Karpas-422 (cell line): ENCODE measurements at places on chromosomes 16 and 17. TPM values are rescaled to one million over a fixed set of nuclear protein-coding genes. Genes with fewer than 3 reads are reported as not detected.

DNA sequence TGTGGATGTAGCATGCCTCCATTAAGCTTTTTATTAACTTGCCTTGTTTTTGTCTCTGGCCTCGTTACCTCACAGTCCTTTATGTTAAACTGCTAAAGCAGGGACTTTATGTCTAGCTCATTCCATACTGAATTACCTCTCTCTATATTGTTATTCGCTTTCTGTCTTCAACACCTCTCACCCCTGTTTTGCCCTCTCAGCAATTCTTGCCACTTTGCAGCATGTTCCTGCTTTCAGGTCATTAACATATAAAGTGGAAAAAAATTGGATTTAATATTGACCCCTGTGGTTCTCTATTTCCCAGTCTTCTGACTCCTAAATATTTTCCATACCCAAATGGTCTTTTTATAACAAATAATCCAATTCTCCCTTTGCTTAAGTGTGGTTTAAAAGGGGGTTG lies 810.4 kb upstream of the KIF2B start:
- DNase-seq: no peak
- H3K27me3 ChIP-seq: no peaks in the 10 kb centered on the region
- no peaks in the 10 kb centered on the region for H3K36me3 ChIP-seq
- no peak overlapping the region for H3K4me3 ChIP-seq
- H3K27ac ChIP-seq: no peak overlapping the region
- H3K4me1 ChIP-seq: no peaks in the 10 kb centered on the region

The FOXF1 gene
- not detected in 2 replicates for total RNA-seq

DNA sequence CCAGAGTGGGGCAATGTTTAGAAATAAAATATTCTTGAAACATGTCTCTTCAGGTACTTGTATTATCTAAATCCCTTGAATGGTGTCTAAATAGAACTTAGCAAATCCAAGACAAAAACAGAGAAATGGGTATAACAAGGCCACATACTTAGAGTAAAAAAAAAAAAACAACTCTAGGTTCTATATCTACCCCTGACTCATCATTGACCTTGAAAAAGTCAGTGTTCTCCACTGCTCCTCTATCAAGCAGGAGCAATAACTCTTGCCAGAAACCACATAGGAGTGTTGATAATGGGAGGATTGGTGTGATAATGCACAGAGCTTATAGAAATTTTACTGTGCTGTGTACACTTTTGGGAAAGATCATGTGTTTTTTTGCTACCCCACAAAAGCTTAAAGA lies 296.6 kb upstream of the PMFBP1 start:
- H3K27me3 ChIP-seq: no peaks in the 10 kb centered on the region
- no peaks in the 10 kb centered on the region for H3K36me3 ChIP-seq
- no peak overlapping the region for H3K4me3 ChIP-seq
- no peak overlapping the region for H3K27ac ChIP-seq

DNA sequence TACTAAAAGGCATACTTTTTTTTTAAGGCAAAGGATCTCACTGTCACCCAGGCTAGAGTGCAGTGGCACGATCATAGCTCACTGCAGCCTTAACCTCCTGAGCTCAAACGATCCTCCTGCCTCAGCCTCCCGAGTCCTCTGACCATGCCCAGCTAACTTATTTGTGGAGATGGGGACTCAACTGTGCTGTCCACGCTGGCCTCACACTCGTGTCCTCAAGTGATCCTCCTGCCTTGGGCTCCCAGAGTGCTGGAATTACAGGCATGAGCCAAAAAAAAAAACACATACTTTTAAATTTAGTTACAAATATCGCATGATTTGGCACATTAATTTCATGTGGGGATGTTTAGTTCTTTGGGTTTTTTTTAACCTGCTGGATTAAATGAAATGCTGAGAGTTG lies 207.7 kb upstream of the CHMP6 start:
- H3K27ac ChIP-seq: no peak overlapping the region
- no peak overlapping the region for H3K4me3 ChIP-seq
- H3K27me3 ChIP-seq: no peaks in the 10 kb centered on the region
- no peaks in the 10 kb centered on the region for H3K36me3 ChIP-seq
- H3K4me1 ChIP-seq: peaks cover 51% of the 10 kb centered on the region

DNA sequence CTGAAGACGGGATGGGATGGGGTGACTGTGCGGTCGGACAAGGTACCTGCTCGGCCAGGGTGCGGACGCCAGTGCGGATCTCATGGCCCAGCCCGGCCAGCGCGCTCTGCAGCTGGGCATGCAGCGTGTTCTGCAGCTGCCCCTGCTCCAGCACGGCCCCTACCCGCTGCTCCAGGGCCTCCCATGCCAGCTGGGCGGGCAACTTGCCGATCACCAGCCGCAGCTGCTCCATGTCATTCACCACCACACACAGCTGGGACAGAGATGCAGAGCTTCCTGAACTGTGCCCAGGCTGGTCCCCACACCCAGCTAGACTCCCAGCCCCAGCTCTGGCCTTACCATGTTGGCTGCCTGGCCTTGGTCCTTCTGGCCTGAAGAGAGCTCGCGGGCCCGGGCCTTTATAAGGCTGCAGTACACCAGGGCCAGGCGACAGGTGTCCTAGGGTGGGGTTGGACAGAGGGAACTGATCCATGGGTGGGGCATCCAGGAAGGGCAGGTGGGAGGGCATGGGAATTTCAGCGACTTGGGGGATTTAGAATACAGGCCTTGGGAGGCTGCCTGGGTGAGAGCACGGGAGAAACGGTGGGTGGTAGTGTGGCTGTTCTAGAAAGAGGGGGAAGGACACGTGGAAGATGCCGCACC lies 9.8 kb downstream of the UNC13D start:
- no peaks in the 10 kb centered on the region for H3K27me3 ChIP-seq
- DNase-seq: no peak
- 0 out of 2 replicates have a peak, but pooled peaks cover 8% of the 10 kb centered on the region for H3K36me3 ChIP-seq
- H3K4me1 ChIP-seq: no peaks in the 10 kb centered on the region

GRCh38 chr16:66408163-66409048 lies 18.7 kb upstream of the BEAN1 start:
- no peak overlapping the region for H3K27ac ChIP-seq
- no peak overlapping the region for H3K4me3 ChIP-seq
- DNase-seq: peak; percentile 43

GRCh38 chr16:87679593-87680271 lies 77.4 kb downstream of the JPH3 start:
- DNase-seq: no peak
- no peak overlapping the region for H3K4me3 ChIP-seq
- no peaks in the 10 kb centered on the region for H3K36me3 ChIP-seq

DNA sequence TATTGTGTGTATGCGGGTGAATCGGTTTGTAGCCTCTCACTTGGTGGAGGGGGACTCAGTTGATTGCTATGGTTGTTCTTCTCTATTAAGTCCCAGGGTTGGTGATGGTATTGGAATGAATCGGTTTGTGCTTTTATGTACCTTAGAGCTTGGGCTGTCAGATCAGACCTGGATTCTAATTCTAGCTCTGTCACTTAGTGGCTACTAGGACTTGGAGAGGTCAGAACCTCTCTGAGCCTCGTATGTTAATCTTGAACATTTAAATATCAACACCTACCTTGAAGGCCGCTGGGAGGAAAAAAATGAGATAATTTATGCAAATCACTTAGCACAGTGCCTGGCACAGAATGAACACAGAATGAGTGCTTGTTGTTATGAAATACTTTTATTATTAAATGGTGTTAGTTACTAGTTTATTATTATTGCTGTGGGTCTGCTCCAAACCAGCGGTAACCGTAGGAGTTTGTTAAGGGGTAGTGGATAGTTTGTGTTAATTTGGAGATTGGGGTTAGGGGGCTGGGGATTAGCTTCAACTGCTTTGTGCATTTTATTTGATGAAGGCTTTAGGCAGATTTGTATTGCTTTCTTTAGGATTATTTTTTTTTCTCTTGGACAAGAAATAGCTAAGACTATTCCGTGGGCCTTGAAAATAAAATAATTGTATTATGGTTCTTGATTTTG lies 3.5 kb downstream of the KDM6B start:
- peak; percentile 88 for DNase-seq
- no peaks in the 10 kb centered on the region for H3K36me3 ChIP-seq
- H3K27me3 ChIP-seq: no peaks in the 10 kb centered on the region
- peak overlapping the region; percentile 81 for H3K4me3 ChIP-seq
- peak overlapping the region; percentile 97 for H3K27ac ChIP-seq
- H3K4me1 ChIP-seq: peaks cover 66% of the 10 kb centered on the region
